Activated T-helper 17 cell treated with anti-CD3 and anti-CD28 coated beads, Interleukin-2, amount 50 U/mL, for 72 hours (primary cell): ENCODE measurements at places on chromosomes 3 and 15. TPM values are rescaled to one million over a fixed set of nuclear protein-coding genes. Genes with fewer than 3 reads are reported as not detected.
A peak's percentile ranks its signal among the peaks of the same experiment; 100 is the strongest.

The C3orf20 gene
- 0.45 TPM for total RNA-seq

The AGTR1 gene
- total RNA-seq, result not detected

GRCh38 chr3:149009732-149010131 lies 18.4 kb downstream of the GYG1 start:
- H3K4me3 ChIP-seq, result peak overlapping the region; percentile 52
- H3K36me3 ChIP-seq, result peaks cover 56% of the 10 kb centered on the region
- peak overlapping the region; percentile 84 for H3K27ac ChIP-seq
- ATAC-seq, result peak; percentile 99
- peaks cover 22% of the 10 kb centered on the region for H3K4me1 ChIP-seq

The LAMB2 gene
- 0.79 TPM for total RNA-seq

DNA sequence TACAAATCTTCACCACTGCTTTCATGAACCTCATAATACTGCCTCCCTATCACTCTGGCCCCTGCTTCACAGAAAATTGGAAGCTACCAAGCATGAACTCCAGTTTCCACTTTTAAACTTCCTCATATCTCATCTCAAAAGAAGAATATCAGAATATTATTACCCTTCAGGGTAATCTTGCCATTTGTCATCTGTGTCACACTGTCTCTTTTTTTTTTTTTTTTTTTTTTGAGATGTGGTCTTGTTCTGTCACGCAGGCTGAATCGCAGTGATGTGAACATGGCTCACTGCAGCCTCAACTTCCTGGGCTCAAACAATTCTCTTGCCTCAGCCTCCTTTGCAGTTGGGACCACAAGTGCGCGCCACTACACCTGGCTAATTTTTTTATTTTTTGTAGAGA lies 80.4 kb upstream of the TCF12 start:
- H3K27me3 ChIP-seq, result no peaks in the 10 kb centered on the region
- no peak overlapping the region for H3K27ac ChIP-seq
- H3K4me1 ChIP-seq, result no peaks in the 10 kb centered on the region
- H3K4me3 ChIP-seq, result no peak overlapping the region
- ATAC-seq, result no peak

- H3K36me3 ChIP-seq, result no peaks in the 10 kb centered on the region
- ATAC-seq, result no peak
- H3K27ac ChIP-seq, result no peak overlapping the region
Measured at GRCh38 chr15:98802187-98802586, 153.8 kb downstream of the IGF1R start.

The EXD1 gene
- total RNA-seq, result not detected

The GDPGP1 gene
- total RNA-seq, result 8.2 TPM

The NR2E3 gene
- total RNA-seq, result not detected

- H3K4me3 ChIP-seq, result no peak overlapping the region
- H3K27me3 ChIP-seq, result no peaks in the 10 kb centered on the region
- no peaks in the 10 kb centered on the region for H3K4me1 ChIP-seq
- no peak for ATAC-seq
Measured at GRCh38 chr3:13215940-13216546, 142.8 kb upstream of the IQSEC1 start.

The MESP2 gene
- total RNA-seq, result not detected

- no peaks in the 10 kb centered on the region for H3K27me3 ChIP-seq
- H3K27ac ChIP-seq, result no peak overlapping the region
- H3K4me1 ChIP-seq, result no peaks in the 10 kb centered on the region
- H3K36me3 ChIP-seq, result no peaks in the 10 kb centered on the region
- H3K4me3 ChIP-seq, result no peak overlapping the region
Measured at GRCh38 chr3:69844706-69845105, 105.4 kb downstream of the MITF start.

- H3K4me1 ChIP-seq, result no peaks in the 10 kb centered on the region
- ATAC-seq, result no peak
- H3K36me3 ChIP-seq, result no peaks in the 10 kb centered on the region
- H3K27ac ChIP-seq, result no peak within 1 kb of the TSS
- H3K27me3 ChIP-seq, result peaks cover 23% of the 10 kb centered on the region
Measured at GRCh38 chr3:16174389-16174788, at the start of gene GALNT15. Gene GALNT15, plus strand, starts transcription at chr3:16174680. Its CDS starts 472 bp downstream, at chr3:16175152.

DNA sequence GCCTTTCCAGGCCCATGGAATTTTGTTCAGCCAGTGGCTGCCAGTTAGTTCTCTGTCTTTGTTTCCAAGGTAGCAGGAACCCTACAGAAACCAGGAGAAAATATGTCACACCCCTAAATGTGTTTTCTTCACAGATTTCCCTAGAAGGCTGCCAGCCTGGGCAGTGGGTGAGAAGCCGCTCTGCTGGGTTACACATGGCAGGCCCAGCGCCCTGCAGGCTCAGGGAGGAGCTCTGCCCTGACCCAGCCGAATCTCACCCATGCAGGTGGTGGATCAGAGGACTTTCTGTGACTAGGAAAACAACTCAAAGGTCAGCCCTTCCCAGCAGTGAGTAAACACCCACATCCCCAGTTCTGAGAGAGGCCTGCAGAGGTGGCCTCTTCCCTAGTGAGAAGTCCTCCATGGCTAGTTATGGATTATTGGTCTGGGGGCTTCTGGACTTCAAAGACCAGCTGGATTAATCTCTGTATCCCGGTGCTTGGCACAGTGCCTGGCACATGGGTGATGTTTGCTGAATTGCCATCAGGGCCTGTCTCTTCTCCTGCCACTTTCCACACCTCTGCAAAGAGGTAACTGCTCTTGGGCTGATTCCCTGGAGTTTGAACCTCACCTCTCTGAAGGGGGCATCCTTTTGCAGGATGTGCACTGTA lies 34.7 kb upstream of the BDH1 start:
- ATAC-seq, result peak; percentile 59
- peak overlapping the region; percentile 83 for H3K4me3 ChIP-seq
- H3K27ac ChIP-seq, result peak overlapping the region; percentile 20
- no peaks in the 10 kb centered on the region for H3K36me3 ChIP-seq
- H3K27me3 ChIP-seq, result no peaks in the 10 kb centered on the region

The CPLX3 gene
- 0.19 TPM for total RNA-seq

GRCh38 chr15:77599899-77600298 lies 32.8 kb downstream of the LINGO1 start:
- H3K36me3 ChIP-seq, result no peaks in the 10 kb centered on the region
- H3K4me3 ChIP-seq, result no peak overlapping the region
- H3K4me1 ChIP-seq, result no peaks in the 10 kb centered on the region
- peak; percentile 24 for ATAC-seq

- H3K27ac ChIP-seq, result no peak overlapping the region
- no peak for ATAC-seq
- no peak overlapping the region for H3K4me3 ChIP-seq
- no peaks in the 10 kb centered on the region for H3K36me3 ChIP-seq
- no peaks in the 10 kb centered on the region for H3K4me1 ChIP-seq
- H3K27me3 ChIP-seq, result no peaks in the 10 kb centered on the region
Measured at GRCh38 chr3:22475665-22476240, 724.7 kb upstream of the ZNF385D start.

DNA sequence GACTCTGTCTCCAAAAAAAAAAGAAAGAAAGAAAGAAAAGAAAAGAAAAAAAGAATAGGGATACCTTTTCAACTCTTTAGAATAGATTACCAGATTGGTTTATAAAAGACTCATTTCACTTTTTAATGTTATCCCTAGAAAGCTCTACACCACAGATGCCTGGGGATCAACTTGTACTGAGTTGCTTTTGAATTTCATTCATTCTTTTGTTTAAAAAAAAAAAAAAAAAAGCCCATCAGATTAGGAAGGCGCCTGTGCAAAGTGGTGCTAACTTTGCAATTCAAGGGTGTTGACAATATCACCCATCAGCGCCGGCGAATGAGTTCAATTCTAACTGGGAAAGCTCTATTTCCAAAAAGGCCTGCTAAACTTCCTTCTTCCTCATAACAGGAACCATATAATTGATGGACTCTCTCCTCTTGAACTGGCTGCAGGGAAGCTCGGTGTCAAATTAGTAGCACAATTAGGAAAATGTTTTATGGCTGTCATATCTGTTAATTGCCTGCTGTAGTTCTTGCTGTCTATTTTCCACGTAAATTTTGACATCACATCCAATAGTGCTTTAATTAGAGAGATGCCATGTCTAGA lies 48.8 kb downstream of the CDCP1 start:
- no peaks in the 10 kb centered on the region for H3K36me3 ChIP-seq
- no peak overlapping the region for H3K4me3 ChIP-seq
- H3K4me1 ChIP-seq, result peaks cover 4% of the 10 kb centered on the region
- H3K27me3 ChIP-seq, result peaks cover 50% of the 10 kb centered on the region
- H3K27ac ChIP-seq, result no peak overlapping the region
- no peak for ATAC-seq

The AGBL1 gene
- total RNA-seq, result not detected

DNA sequence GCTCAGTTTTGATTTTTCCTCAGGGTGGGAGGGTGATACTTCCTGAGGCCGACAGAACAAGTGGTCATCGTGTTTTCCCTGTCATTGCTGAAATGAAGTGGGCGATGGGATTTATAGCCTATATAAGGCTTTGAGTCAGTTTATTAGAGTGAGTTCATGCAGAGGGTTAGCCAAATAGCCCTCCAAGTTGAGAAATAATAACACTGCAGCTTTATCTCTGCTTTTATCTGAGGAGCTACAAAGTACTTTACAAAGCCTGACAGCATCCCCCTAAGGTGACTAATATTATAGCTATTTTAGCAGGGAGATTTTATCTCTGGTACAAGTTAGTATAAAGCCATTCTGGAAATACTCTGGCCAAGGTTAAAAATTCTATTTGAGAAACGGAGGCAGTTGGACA lies 389.6 kb downstream of the MFSD1 start:
- H3K36me3 ChIP-seq, result no peaks in the 10 kb centered on the region
- ATAC-seq, result no peak
- no peaks in the 10 kb centered on the region for H3K4me1 ChIP-seq

DNA sequence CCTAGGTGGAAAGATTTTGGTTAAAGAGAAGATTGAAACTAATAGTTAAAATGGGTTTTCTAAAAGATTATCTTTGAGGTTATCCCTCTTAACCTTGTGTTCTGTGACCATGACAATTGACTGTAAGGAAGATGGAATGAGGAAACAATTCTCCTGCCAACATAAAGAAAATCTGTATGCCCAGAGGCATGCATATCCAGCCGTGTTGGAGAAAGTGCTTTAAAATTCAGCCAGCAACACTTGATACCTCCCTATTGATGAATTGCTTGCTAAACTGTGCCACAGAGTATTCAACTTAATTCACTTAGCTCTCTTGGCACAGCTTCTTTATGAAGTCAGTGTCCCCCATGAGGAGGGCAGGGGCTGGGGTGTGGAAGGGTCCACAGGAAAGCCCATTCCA lies 203.5 kb downstream of the UBE2E2 start:
- no peak for ATAC-seq
- no peak overlapping the region for H3K4me3 ChIP-seq
- no peaks in the 10 kb centered on the region for H3K36me3 ChIP-seq
- H3K4me1 ChIP-seq, result no peaks in the 10 kb centered on the region
- no peak overlapping the region for H3K27ac ChIP-seq

DNA sequence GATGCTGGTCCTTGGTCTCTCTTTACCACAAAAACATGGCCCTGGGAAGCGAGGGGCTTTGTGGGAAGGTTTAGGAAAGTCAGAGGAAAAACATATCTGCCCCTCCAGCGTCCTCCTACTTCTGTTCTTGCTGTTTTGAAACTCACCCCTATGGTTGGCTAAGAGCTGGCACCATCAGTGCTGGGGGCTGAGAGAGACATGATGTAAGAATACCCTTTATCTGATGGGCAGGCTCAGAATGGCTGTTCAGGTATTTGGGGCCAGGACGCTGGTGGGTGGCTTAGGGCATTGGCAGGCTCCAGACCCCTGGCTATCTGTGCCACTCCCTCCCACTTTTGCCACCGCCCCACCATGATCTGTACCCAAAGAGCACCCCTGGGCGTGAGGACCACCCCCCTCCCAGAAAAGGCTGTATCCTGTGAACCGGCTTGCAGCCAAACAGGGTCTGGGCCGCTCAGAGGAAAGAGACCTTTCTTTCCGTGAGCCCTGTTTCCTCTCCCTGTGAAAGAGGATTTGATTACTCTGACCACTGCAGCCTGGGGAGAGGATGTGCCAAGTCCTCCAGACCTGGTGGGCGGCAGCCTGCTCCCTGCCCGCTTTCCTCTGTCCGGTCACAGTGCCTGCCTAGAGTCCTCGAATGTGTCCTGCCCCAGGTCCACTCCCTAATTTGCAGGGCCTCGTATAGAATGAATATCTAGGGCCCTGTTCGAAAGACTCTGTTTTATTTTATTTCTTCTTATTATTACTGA lies 61.3 kb upstream of the SLC6A6 start:
- ATAC-seq, result no peak
- no peaks in the 10 kb centered on the region for H3K36me3 ChIP-seq
- H3K4me3 ChIP-seq, result no peak overlapping the region
- no peak overlapping the region for H3K27ac ChIP-seq
- H3K27me3 ChIP-seq, result peaks cover 9% of the 10 kb centered on the region

DNA sequence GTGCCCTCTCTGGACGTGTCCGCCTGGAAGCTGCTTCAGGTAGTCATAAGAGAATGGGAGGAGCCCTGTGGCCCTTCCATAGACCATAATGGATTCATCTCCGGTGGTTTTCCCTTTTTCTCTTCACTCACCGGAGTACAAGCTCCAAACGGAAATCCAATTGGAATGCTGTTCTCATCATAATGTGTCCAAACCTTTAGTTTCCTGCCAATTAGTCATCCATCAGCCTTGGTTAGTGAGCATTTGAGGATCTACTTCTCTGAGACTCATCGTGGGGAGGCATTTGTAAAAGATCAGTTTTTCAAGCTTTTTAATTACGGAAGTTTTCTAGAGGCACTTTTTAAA lies 34.9 kb downstream of the ABHD2 start:
- no peak overlapping the region for H3K27ac ChIP-seq
- no peak overlapping the region for H3K4me3 ChIP-seq
- no peak for ATAC-seq
- H3K27me3 ChIP-seq, result no peaks in the 10 kb centered on the region

DNA sequence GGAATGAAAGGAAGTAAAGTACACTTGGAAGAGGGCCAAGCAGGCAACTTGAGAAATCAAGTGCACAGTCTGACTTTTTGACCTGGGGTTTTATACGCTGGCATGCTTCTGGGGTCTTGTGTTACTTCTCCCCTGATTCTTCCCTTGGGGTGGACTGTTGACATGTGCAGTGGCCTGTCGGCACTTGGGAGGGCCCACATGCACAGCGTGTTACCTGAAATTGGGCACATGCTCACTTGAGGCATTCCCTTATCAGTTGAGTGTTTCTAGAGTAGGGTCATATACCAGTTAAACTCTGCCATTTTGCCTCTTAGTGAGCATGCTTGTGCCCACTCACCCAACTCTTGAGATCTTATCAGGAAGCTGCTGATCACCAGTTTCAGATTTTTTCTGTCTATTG lies 329.1 kb upstream of the SOX2 start:
- no peak overlapping the region for H3K4me3 ChIP-seq
- no peaks in the 10 kb centered on the region for H3K27me3 ChIP-seq
- no peaks in the 10 kb centered on the region for H3K4me1 ChIP-seq
